ENCODE measurements at places on chromosomes 16 and 17. TPM values are rescaled to one million over a fixed set of nuclear protein-coding genes. Genes with fewer than 3 reads are reported as not detected.

- no peak for DNase-seq
Observed at GRCh38 chr17:44722254-44722653, 13.8 kb downstream of the DBF4B start.

DNA sequence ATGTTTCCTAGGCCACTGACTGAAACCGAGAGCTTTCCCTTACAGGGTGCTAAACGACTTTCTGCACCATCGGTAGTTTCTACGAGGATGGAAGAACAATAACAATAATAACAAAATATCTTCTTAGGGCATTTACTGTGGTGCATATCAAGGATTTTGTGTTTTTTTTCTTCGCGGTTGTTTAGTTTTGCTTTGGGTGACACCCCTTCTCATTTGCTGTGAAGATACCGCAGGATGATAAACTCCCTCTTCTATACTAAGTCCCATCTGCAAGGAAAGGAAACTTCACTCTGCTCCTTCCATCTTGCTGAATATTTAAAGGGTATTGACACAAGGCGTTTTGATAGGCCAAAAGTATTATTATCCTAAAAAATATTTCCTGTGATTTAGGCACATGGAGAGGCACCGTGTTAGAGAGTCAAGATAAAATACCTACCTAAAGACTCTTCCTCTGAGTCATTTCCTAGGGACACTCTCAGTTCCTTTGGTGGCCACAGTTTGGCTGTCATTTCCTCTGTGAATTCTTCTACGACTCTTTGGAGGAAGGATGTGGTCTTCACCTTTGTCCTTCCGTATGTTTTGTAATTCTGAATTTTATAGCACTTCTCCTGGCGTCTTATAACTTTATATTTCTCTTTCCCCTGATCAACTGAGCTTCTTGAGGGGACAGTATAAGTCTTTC lies 318.8 kb downstream of the CDH13 start:
- no peak for DNase-seq

The ABCC11 gene
- 0.30 TPM for polyA plus RNA-seq

- DNase-seq: no peak
Observed at GRCh38 chr17:17866425-17866824, 29.6 kb upstream of the SREBF1 start.

Data from right lung (tissue), 10 donors.